ENCODE measurements at places on chromosomes 6 and 20. TPM values are rescaled to one million over a fixed set of nuclear protein-coding genes. Genes with fewer than 3 reads are reported as not detected.

MRAP2 gene
- total RNA-seq, result 0.07 TPM

GRCh38 chr6:136067731-136068341 is 182.3 kb downstream of the MTFR2 start:
- no peak for DNase-seq
- 0 out of 2 replicates have a peak, but pooled peaks cover 3% of the 10 kb centered on the region for H3K4me1 ChIP-seq
- no peak overlapping the region for H3K4me3 ChIP-seq
- H3K27me3 ChIP-seq, result no peaks in the 10 kb centered on the region
- H3K27ac ChIP-seq, result no peak overlapping the region
- no peaks in the 10 kb centered on the region for H3K36me3 ChIP-seq

- peak overlapping the region; percentile 48 for H3K27ac ChIP-seq
- peaks cover 75% of the 10 kb centered on the region for H3K4me1 ChIP-seq
- peak; percentile 20 for DNase-seq
- no peaks in the 10 kb centered on the region for H3K27me3 ChIP-seq
- no peaks in the 10 kb centered on the region for H3K36me3 ChIP-seq
Measured at GRCh38 chr6:11767978-11768756, 10.4 kb downstream of the ADTRP start.

CST4 gene
- 0.98 TPM for total RNA-seq

- no peak overlapping the region for H3K27ac ChIP-seq
- no peak for DNase-seq
- H3K36me3 ChIP-seq, result no peaks in the 10 kb centered on the region
- no peak overlapping the region for H3K4me3 ChIP-seq
- H3K27me3 ChIP-seq, result no peaks in the 10 kb centered on the region
Measured at GRCh38 chr6:117191448-117191847, 73.9 kb upstream of the VGLL2 start.

DNA sequence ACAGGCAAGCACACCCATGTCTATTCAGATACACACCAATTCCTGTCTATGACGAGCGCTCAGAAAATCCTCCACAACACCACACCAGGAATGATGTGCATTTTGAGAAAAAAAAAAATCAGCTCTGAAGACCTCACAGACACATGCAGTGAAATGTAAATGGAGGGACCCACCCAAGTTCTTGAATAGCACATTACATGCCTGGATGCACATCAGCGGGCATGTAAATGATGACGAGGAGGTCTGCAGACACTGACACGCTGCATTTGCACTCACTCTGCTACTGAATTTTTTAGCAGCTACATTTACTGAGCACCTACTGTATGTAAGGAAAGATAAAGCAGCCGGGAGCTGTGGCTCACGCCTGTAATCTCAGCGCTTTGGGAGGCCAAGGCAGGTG is 14.7 kb downstream of the NRSN2 start:
- no peak overlapping the region for H3K4me3 ChIP-seq
- no peaks in the 10 kb centered on the region for H3K27me3 ChIP-seq
- peaks cover 44% of the 10 kb centered on the region for H3K4me1 ChIP-seq
- no peak for DNase-seq
- H3K27ac ChIP-seq, result no peak overlapping the region
- H3K36me3 ChIP-seq, result no peaks in the 10 kb centered on the region

GRCh38 chr6:40917603-40918002 is 121.4 kb downstream of the UNC5CL start:
- H3K4me1 ChIP-seq, result peaks cover 6% of the 10 kb centered on the region
- no peaks in the 10 kb centered on the region for H3K27me3 ChIP-seq
- H3K27ac ChIP-seq, result no peak overlapping the region

BEND6 gene
- total RNA-seq, result 1.3 TPM

ADTRP gene
- not detected for total RNA-seq

CNKSR3 gene
- total RNA-seq, result 3.2 TPM

SCAND1 gene
- 90.9 TPM for total RNA-seq

RNF144B gene
- total RNA-seq, result 4.6 TPM

DNA sequence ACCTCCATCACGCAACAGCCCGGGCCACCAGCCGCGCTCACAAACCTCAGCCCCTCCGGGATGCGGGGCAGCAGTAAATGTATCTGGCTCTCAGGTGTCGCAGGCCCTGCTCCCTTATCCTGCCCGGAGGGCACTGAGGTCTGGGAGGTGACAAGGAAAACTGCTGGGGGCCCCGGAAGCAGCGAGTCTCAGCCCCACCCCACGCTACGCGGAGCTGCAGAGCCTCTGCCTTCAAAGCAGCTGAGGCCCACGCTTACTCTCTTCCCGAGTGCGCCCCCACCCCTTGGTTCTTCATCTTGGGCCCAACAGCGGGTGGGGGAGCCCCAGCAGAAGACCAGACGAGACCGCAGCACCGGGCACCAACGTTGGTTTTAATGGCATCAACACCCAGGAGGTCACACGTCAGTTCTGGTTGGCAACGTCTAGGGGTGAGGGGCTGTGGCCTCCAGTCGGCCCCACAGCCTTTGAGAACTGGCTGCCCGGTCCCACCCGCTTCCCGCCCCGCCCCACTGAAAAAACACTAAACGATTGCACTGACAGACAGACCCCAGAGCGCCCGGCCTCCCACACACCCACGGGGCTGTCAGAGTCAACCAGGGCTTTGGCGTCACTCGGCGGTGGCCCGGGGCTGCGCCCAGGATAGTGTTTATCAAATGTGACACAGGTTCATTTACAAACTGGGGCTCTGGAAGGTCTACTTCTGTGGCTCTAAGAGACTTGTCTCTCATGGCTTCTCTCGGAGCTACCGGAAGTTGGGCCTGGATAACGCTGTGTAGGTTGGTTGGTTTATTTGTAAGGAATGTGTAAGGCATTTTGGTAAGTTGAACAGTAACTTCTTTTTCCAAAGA is 43.7 kb downstream of the DSTN start:
- H3K4me1 ChIP-seq, result no peaks in the 10 kb centered on the region
- no peaks in the 10 kb centered on the region for H3K27me3 ChIP-seq
- no peak overlapping the region for H3K4me3 ChIP-seq
- DNase-seq, result no peak

DNA sequence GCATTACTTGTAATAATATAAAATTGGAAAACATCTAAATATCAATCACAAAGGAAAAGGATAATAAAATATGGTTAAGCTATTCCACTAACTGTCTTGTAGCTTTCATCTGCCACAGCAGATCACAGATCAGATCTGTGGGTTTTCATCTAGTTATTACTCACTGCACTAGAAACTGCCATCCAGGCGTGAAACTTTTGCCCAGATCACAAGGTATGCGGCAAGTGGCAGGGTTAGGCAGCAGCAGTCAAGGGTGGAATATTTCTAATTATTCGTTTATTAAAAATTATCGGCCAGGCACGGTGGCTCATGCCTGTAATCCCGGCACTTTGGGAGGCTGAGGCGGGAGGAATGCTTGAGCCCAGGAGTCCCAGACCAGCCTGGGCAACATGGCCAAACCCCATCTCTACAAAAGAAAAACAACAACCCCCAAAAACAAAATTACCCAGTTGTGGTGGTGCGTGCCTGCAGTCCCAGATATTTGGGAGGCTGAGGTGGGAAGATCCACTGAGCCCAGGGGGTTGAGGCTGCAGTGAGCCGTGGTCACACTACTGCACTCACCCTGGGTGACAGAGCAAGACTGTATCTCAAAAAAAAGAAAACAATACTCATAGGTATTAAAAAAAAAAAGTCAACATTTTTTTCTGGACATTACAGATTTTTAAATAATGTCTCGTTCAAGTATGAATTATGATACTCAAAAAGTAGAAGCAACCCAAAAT is 32.1 kb downstream of the BEND3 start:
- H3K36me3 ChIP-seq, result no peaks in the 10 kb centered on the region
- no peak overlapping the region for H3K27ac ChIP-seq
- no peaks in the 10 kb centered on the region for H3K4me1 ChIP-seq
- DNase-seq, result no peak

- H3K27ac ChIP-seq, result no peak overlapping the region
- H3K27me3 ChIP-seq, result peaks cover 79% of the 10 kb centered on the region
Measured at GRCh38 chr6:12967686-12968085, 251.1 kb downstream of the PHACTR1 start.

DNA sequence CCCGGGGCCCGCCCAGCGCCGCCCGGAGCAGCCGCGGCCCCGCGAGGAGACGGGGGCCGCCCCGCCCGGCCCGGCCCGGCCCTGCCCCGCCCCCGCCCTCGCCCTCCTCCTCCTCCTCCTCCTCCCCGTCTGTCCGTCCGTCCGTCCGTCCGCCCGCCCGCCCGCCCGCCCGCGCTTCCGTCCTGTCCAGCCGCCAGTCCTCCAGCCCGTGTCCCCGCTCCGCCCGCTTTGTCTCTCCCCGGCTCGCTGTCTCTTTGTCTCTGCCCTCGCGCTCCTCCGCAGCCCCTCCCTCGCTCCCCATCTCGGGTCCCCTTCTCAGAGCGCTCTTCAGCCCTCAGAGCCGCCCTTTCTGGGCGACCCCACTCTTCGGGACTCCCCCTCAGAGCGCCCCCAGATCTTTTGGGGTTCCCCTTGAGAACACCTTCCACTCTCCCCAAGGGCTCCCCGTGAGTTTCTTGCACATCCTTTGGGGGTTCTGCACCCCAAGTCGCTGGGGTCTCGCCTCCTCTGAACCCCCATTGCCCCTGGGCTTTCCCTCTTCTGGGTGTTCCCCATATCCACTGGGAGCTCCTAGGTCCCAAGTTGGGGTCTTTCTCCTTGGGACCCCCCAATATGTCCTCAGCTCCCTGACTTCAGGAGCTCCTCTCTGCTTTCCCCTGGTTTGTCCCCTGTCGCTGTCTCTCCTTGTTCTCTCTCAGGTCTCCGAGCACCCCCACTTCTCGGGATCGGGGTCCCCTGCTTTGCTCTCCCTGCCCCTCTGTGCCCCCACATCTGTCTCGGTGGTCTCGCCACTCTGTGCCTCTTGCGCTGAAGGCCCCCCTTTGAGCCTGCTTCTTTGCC is 79.5 kb upstream of the MYL9 start:
- peak; percentile 38 for DNase-seq
- H3K27me3 ChIP-seq, result no peaks in the 10 kb centered on the region
- H3K4me3 ChIP-seq, result peak overlapping the region; percentile 98
- H3K27ac ChIP-seq, result peak overlapping the region; percentile 92
- peaks cover 45% of the 10 kb centered on the region for H3K4me1 ChIP-seq

DNA sequence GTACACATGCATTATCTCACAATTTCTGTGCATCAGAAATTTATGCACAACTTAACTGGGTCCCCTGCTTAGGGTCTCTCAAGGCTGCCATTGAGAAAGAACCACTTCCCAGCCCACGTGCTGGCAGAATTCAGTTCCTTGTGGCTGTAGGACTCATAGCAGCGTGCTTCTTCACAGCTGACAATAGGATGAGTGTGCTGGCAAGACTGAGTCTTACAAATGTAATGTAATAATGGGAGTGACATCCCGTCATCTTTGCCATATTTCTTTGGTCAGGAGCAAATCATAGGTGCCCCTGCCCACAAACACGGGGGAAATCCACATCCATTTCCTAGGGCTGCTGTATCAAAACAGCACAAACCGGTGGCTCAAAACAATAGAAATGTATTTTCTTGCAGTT is 77.4 kb downstream of the FIG4 start:
- peak; percentile 70 for DNase-seq
- H3K36me3 ChIP-seq, result no peaks in the 10 kb centered on the region
- H3K4me1 ChIP-seq, result peaks cover 28% of the 10 kb centered on the region
- H3K27me3 ChIP-seq, result no peaks in the 10 kb centered on the region
- H3K27ac ChIP-seq, result peak overlapping the region; percentile 76

GRCh38 chr6:56199956-56200355 is 47.4 kb downstream of the COL21A1 start:
- H3K36me3 ChIP-seq, result no peaks in the 10 kb centered on the region
- peak; percentile 64 for DNase-seq
- no peaks in the 10 kb centered on the region for H3K27me3 ChIP-seq
- H3K27ac ChIP-seq, result peak overlapping the region; percentile 13
- peaks cover 5% of the 10 kb centered on the region for H3K4me1 ChIP-seq
- no peak overlapping the region for H3K4me3 ChIP-seq

DNA sequence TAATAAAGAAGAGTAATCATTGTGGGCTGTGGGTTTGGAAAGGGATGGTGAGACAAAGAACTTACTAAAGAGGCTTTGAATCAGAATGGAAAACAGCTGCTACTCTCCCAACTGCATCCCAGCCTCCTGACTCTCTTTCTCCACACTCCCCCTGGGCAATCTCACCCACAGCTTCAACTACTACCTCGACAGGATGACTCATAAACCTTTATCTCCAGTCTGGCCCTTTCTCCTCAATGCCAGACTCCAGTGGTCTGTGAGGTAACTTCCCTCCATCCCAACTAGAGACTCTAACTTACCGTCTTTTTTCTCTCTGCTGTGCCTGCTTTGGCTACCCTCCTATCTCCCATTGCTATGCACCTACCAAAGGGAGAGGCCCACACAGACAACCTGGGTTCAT is 135.3 kb upstream of the RREB1 start:
- H3K4me3 ChIP-seq, result no peak overlapping the region
- peaks cover 28% of the 10 kb centered on the region for H3K4me1 ChIP-seq
- H3K27me3 ChIP-seq, result no peaks in the 10 kb centered on the region
- DNase-seq, result peak; percentile 54
- no peaks in the 10 kb centered on the region for H3K36me3 ChIP-seq

CCN2 gene
- 33.2 TPM for total RNA-seq

- H3K4me1 ChIP-seq, result peaks cover 25% of the 10 kb centered on the region
- DNase-seq, result no peak
- H3K27me3 ChIP-seq, result no peaks in the 10 kb centered on the region
- peak overlapping the region; percentile 94 for H3K4me3 ChIP-seq
Measured at GRCh38 chr6:142945446-142946180, 637 bp upstream of the HIVEP2 start.

- no peaks in the 10 kb centered on the region for H3K36me3 ChIP-seq
- peak overlapping the region; percentile 55 for H3K4me3 ChIP-seq
- H3K4me1 ChIP-seq, result peaks cover 22% of the 10 kb centered on the region
- no peaks in the 10 kb centered on the region for H3K27me3 ChIP-seq
- DNase-seq, result peak; percentile 37
- H3K27ac ChIP-seq, result peak overlapping the region; percentile 28
Measured at GRCh38 chr20:53655625-53656292, 62.1 kb upstream of the ZNF217 start.

BAK1 gene
- 15.1 TPM for total RNA-seq

GRCh38 chr6:43444036-43444435 is 11.3 kb downstream of the DLK2 start:
- DNase-seq, result no peak
- peaks cover 9% of the 10 kb centered on the region for H3K36me3 ChIP-seq
- H3K27me3 ChIP-seq, result no peaks in the 10 kb centered on the region
- no peak overlapping the region for H3K4me3 ChIP-seq

DNA sequence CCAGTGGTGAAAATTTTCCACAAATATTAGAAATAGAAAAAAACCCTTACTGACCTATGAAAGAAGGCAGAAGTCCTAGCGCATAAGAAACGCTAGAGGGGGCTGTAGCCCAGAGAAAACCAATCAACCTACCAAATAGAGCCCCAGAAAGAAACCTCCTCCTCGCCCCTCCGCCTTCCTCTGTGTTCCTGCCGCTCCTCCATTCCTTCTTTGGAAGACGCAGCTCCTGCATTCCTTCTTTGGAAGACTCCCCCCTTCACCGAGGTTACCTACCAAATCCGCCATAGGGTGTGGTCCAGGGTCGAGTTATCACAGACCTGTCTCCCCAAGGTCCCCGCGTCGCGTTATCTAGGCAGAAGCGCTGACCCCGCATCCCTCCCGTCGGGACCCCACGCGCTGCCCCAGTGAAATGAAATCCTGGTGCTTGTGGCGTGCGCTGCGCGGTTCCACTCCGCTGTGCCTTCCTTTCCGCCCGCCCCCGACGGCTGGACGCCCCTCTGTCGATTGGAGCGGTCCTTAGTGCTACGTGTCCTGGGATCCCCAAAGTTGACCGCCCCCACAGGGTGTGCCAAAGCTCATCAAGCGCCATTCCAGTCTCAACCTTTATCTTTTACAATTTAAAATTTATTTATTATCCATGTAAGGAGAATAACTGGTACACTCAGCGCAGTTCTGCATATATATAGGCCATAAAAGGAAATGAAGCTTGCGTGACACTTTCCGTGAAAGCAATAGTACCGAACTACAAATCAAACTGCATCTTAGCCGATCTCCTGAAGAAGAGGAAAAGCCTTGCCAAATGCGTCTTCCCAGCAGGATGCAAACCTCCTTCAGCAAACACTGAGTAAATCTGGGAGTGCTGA is 13.0 kb downstream of the RPP21 start:
- no peaks in the 10 kb centered on the region for H3K36me3 ChIP-seq
- H3K4me1 ChIP-seq, result no peaks in the 10 kb centered on the region
- H3K27me3 ChIP-seq, result peaks cover 45% of the 10 kb centered on the region
- H3K4me3 ChIP-seq, result peak overlapping the region; percentile 66
- no peak overlapping the region for H3K27ac ChIP-seq

Measured in PC-3 (cell line).